ENCODE measurements at places on chromosomes 4 and X.

DNA sequence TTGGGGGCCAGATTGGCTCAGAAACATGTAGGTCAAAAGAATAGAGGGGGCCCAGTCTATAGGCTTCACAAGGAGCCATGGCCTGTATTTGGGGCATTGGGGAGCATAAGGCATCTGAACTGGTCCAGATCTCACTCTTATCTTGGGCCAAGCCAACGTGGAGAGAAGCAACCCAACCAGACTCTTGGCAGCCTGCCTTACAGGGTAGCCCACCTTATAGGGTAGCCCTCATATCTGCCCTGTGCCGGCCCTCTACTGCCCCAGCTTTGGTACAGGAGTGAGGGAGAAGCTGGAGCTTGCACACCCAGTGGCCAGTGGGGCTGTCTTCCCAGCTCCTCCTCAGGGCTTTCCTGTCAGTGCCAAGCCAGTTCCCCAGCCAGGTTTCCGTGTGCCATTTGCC, 142.2 kb downstream of the AMMECR1 start:
- H3K27ac ChIP-seq: no peak overlapping the region
- H3K36me3 ChIP-seq: no peaks in the 10 kb centered on the region
- no peak overlapping the region for H3K4me3 ChIP-seq
- no peaks in the 10 kb centered on the region for H3K27me3 ChIP-seq

DNA sequence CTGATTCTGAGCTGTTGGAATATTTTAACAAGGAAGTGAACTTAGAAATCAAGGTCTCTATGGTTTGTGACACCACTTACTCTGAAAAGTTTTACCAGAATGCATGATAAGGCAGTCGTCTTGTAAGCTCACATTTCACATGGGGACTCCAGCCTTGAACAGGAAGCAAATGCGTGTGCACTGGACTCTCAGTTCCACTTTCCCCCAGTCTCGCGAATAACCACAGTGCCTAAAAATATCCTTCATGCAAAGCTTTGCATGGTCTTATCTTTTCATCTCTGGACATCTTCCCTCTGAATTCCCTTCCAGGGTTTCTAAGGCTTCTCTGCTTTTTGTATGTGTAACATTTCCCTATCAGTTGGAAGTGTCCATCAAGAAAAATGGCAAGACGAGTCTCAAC, 581.8 kb downstream of the NLGN4X start:
- no peak for DNase-seq
- H3K27ac ChIP-seq: no peak overlapping the region
- no peaks in the 10 kb centered on the region for H3K27me3 ChIP-seq
- no peaks in the 10 kb centered on the region for H3K36me3 ChIP-seq
- H3K4me3 ChIP-seq: no peak overlapping the region
- no peaks in the 10 kb centered on the region for H3K4me1 ChIP-seq

DNA sequence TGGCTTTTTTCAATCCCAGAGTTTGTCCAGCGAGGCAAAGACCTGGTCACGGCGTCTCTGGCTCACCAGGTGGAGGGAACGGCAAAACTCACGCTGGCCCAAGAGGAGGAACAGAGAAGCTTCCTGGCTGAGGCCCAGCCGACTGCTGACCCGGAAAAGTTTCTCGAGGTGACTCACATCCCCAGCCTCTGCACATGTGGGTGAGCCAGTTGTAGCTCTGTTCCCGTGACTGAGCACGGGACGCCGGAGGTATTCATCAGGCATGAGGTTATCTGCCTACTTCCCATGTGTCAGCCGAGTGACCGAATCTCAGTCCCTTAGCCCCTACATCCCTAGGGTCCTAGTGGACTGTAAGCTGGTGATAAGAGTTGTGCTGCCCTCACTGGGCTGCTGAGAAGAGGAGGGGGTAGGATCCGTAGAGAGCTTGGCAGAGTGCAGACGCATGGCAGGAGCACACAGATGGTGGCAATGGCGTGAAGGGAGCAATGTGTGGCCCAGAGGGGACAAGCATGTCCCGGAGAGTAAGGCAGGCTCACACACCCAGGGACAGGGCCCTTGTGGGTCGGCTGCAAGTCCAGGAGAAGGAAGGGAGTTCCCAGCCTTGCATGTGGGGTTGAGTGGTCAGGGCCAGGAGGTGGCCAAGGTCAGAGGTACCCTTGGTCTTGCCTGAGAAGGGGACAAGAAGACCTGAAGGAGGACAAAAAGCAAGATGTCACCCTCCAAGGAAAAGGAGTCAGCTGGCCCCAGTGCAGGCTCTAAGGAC, 42.9 kb downstream of the EVC start:
- no peaks in the 10 kb centered on the region for H3K4me1 ChIP-seq
- no peaks in the 10 kb centered on the region for H3K27me3 ChIP-seq
- peaks cover 62% of the 10 kb centered on the region for H3K36me3 ChIP-seq
- H3K4me3 ChIP-seq: no peak overlapping the region
- H3K27ac ChIP-seq: no peak overlapping the region
- DNase-seq: no peak

DNA sequence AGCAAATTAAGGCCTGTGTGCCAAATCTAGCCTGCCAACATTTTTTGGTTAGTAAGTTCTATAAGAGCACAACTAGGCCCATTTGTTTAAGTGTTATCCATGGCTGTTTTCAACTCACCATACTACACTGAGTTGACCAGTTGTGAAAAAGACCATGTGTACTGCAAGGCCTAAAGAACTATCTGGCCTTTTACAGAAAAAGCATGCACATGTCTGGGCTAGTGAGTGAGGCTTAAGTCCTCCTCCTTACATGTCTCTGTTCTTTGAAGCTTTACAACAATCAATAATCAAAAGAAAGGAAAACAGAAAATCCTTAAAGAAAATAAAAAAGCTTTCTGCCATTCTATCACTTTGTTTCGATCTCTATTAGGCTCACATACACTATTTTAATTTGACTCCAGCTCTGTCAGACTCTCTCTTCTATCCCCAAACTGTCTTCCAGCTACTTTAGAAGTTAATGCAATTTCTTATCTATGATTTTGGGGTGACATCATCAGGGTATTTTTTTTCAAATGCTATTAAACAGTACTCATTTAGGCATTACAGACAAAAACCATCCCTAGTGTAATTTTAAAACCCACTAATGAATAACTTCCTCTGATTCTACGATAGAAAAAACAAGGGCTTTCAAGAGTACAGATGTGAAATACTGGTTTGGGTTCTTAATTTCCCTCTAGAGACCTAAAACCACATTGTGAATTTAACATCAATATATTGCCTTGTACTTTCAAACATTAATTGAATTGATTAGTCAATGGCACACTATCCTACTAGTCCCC, 161.8 kb downstream of the MAB21L2 start:
- H3K36me3 ChIP-seq: no peaks in the 10 kb centered on the region
- no peak overlapping the region for H3K4me3 ChIP-seq
- DNase-seq: no peak

DNA sequence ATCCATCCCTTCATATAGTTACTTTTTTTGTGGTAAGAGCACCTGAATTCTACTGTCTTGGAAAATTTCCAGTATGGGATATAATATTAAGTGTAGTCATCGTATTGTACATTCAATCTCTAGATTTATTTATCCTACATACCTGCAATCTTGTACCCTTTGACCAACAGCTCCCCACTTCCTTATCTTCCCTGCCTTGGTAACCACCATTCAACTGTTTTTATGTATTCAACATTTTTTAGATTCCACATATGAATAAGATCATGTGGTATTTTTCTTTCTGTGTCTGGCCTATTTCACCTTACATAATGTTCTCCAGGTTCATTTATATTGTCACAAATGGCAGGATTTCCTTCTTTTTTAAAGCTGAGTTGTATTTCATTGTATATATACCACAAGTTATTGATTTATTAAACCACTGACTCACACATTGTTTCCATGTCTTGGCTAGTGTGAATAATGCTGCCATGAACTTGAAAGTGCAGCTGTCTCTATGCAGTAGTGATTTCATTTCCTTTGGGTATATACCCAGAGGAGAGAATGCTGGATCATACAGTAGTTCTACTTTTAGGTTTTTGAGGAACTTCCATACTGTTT, 572.5 kb downstream of the MAGEB5 start:
- H3K4me3 ChIP-seq: no peak overlapping the region
- no peak for DNase-seq
- no peaks in the 10 kb centered on the region for H3K36me3 ChIP-seq
- no peak overlapping the region for H3K27ac ChIP-seq

DNA sequence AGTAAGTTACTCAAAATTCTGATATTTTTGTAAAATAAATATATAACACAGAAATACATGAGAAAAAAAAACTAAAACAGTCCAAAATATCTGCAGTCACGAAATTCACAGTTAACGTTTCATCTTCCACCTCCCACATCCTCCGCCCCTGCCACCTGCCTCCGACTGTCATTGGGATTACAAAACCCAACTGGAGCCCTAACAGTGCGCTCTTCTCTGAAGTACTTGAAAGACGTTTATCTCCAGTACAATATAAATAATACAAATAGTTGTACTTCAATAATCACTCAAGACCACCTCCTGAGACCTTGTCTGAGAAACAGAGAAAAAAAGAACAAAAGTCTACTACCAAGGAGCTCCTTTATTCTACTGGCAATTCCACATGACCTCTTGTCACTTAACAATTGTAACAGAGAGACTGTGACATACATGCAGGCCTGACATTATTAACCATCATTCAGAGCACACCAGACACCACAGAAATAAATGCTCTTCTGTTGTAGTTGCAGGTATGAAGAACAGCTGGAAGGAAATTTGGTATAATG, 280.6 kb downstream of the PPP3CA start:
- H3K36me3 ChIP-seq: no peaks in the 10 kb centered on the region
- no peak overlapping the region for H3K27ac ChIP-seq
- H3K27me3 ChIP-seq: no peaks in the 10 kb centered on the region
- no peak for DNase-seq
- H3K4me1 ChIP-seq: no peaks in the 10 kb centered on the region

GRCh38 chr4:78767350-78767749, 8.8 kb upstream of the BMP2K start:
- H3K27me3 ChIP-seq: no peaks in the 10 kb centered on the region
- H3K36me3 ChIP-seq: no peaks in the 10 kb centered on the region
- H3K27ac ChIP-seq: no peak overlapping the region
- H3K4me1 ChIP-seq: no peaks in the 10 kb centered on the region
- no peak overlapping the region for H3K4me3 ChIP-seq
- no peak for DNase-seq

- no peak overlapping the region for H3K27ac ChIP-seq
- no peaks in the 10 kb centered on the region for H3K27me3 ChIP-seq
- no peaks in the 10 kb centered on the region for H3K36me3 ChIP-seq
- DNase-seq: no peak
Observed at GRCh38 chr4:87026800-87027495, 92.1 kb downstream of the AFF1 start.

DNA sequence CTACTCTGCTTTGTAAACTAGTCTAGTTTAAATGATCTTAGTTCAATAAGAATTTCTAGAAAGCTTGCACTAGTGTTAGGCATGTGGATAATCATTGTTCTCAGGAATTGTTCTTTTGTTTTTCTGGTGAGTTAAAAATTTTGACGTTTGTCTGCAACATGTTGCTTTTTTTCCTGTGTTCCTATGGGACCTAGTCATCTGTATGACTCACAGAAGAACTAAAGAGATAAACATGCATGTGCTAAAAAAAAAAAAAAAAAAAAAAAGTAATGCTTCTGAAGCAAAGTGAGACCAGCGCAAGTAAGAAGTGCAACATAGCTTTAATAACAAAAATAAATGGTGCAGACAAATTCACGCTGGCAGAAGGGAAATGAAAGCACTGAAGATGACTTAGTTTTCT, 471.2 kb downstream of the IQCM start:
- no peak overlapping the region for H3K4me3 ChIP-seq
- no peaks in the 10 kb centered on the region for H3K27me3 ChIP-seq
- no peaks in the 10 kb centered on the region for H3K4me1 ChIP-seq
- H3K36me3 ChIP-seq: no peaks in the 10 kb centered on the region

- H3K4me1 ChIP-seq: no peaks in the 10 kb centered on the region
- no peaks in the 10 kb centered on the region for H3K27me3 ChIP-seq
- no peak for DNase-seq
- H3K27ac ChIP-seq: no peak overlapping the region
Observed at GRCh38 chrX:26008691-26009090, 129.5 kb upstream of the MAGEB18 start.

- H3K36me3 ChIP-seq: no peaks in the 10 kb centered on the region
- no peak overlapping the region for H3K27ac ChIP-seq
- H3K4me1 ChIP-seq: no peaks in the 10 kb centered on the region
- DNase-seq: no peak
- H3K4me3 ChIP-seq: peak overlapping the region; percentile 52
Observed at GRCh38 chr4:186137196-186137794, 32.8 kb downstream of the FAM149A start.

- H3K27ac ChIP-seq: no peak overlapping the region
- DNase-seq: no peak
- no peaks in the 10 kb centered on the region for H3K4me1 ChIP-seq
Observed at GRCh38 chrX:134146493-134146892, 90.5 kb upstream of the CCDC160 start.

DNA sequence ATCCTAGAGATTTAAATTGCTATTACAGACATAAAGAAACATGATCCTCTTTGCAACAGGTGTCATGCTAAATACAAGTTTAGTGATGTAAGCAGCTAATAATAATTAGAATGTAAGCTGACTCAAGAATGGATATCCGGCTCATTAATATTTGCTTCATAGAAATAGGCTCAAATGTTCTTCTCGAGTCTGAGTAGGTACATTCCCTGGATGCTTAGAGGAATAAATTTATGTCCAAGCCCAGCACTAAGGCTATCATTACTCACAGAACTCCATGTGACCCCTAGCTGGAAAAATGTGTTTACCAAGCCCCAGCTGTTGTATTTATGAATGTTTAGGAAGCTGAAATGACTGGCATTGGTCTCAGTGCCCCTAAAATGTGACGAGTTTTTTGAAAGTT, 87.6 kb upstream of the TSPAN7 start:
- DNase-seq: no peak
- no peaks in the 10 kb centered on the region for H3K4me1 ChIP-seq
- H3K27ac ChIP-seq: no peak overlapping the region
- H3K4me3 ChIP-seq: no peak overlapping the region
- H3K36me3 ChIP-seq: no peaks in the 10 kb centered on the region
- H3K27me3 ChIP-seq: no peaks in the 10 kb centered on the region

DNA sequence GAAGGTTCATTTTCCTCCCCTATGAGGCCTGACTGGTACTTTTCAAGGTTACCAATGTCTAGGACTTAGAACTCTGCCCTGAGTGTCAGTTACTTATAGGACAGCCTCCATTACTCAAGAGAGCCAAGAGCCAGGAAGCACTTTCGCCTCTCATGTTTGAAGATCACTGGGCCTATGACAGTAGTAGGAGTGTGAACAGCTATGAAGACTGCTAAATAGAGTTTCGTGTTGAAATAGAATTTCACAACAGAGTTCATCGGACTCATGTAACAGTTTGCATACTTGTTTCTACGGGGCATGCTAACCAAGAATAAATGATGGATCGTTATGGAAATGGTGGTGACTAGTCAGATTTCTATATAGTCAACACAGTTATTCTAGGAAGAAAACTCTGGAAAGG, 97.8 kb upstream of the GPC4 start:
- H3K36me3 ChIP-seq: no peaks in the 10 kb centered on the region
- no peaks in the 10 kb centered on the region for H3K27me3 ChIP-seq
- DNase-seq: no peak
- no peak overlapping the region for H3K4me3 ChIP-seq
- H3K27ac ChIP-seq: no peak overlapping the region

Data from thoracic aorta (tissue), 2 donors.